Tibial nerve (tissue), 4 donors: ENCODE measurements at places on chromosomes 2 and 18. TPM values are rescaled to one million over a fixed set of nuclear protein-coding genes. Genes with fewer than 3 reads are reported as not detected.
A peak's percentile ranks its signal among the peaks of the same experiment; 100 is the strongest.

The C2orf78 gene
- not detected for total RNA-seq

The RESP18 gene
- total RNA-seq = not detected

The NGEF gene
- 25.1 TPM for total RNA-seq

The TGIF1 gene
- 77.1 TPM for total RNA-seq

The DLX2 gene
- total RNA-seq = not detected

The SLC9A4 gene
- 0.30 TPM for total RNA-seq

The REG3A gene
- total RNA-seq = not detected

The CLIP4 gene
- total RNA-seq = 98.6 TPM

- DNase-seq = peak; percentile 20
Measured at GRCh38 chr18:58788971-58789875, 75.5 kb upstream of the ZNF532 start.

GRCh38 chr18:30903566-30903965 is 139.0 kb downstream of the DSC3 start:
- no peak for DNase-seq

- DNase-seq = no peak
Measured at GRCh38 chr2:106138543-106139237, 55.4 kb downstream of the UXS1 start.

DNA sequence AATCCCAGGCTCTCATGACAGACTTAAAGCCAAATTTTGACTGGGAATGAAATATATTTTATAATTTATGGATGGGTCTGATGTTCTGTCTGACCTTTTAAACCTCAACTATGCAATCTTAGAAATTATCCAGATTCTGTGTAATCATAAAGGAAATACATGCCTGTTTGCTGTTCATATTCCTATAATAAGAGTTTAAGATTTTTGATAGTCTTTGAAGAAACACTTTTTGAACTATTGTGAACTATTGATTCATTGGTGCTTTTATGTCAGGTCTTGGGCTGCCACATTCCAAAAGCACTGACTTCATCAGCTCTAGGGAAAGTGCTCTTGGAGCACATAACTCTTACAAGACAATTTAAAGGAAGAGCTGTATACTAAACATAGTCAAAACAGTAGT is 64.2 kb downstream of the CCDC150 start:
- DNase-seq = no peak

GRCh38 chr2:174711206-174711605 is 53.1 kb downstream of the CHRNA1 start:
- DNase-seq = no peak

GRCh38 chr2:26162963-26163362 is 9.9 kb upstream of the GAREM2 start:
- no peak for DNase-seq

GRCh38 chr2:192888109-192888508 is 693.4 kb upstream of the TMEFF2 start:
- no peak for DNase-seq

DNA sequence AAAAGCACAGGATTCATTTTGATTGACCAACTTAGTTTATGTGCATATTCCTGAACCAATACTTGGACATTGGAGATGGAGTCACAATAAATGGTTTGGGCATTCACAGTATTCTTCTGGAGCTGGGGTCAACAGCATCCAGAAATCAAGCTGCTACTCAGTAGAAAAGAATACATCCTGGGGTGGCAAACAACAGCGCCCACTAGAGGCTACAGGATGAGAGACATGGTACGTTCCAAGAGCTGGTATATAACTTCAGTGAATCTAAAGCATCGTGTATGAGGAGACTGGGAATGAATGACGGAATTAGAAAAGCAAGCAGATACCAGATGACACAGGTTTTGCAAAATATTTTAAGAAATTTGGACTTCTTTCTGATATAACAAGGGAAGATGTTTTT is 142.9 kb upstream of the FIGN start:
- DNase-seq = no peak

- no peak for DNase-seq
Measured at GRCh38 chr2:68290901-68291300, 28.8 kb downstream of the CNRIP1 start.

GRCh38 chr2:176120364-176121189 is 1.9 kb upstream of the HOXD9 start:
- no peak for DNase-seq

GRCh38 chr2:36741188-36741837 is 44.8 kb downstream of the VIT start:
- DNase-seq = no peak

- DNase-seq = peak; percentile 51
Measured at GRCh38 chr18:46917108-46917802, at the start of the genes KATNAL2 and PIAS2. TSS of gene KATNAL2 (plus strand) at chr18:46917602. CDS start at chr18:46946873, 29,271 bp downstream. TSS of gene PIAS2 (minus strand) at chr18:46917507. CDS start at chr18:46917345, 162 bp downstream.
